ENCODE measurements at places on chromosomes 1 and 21.
A peak's percentile ranks its signal among the peaks of the same experiment; 100 is the strongest.

- no peak for DNase-seq
Measured at GRCh38 chr1:210620867-210621488, 292.3 kb downstream of the HHAT start.

GRCh38 chr1:30745156-30745833, 12.3 kb downstream of the LAPTM5 start:
- DNase-seq = no peak

DNA sequence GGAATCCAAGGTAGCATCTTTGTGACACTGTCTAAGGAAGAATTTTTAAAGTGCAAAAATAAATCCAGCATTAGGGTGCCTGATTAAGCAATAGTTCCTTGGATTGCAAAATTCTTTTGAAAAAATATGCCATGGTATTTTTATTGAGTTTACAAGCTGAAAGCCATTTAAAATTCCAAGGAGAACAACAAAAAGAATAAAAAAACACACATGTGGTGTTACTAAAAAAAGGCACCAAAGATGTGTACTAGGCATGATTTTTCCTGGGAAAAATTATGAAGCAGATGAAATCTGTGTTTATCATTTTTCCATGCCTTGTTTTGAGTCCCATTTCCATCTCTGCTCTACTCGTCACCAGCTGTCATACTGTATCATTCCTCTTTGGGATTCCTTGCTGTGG, 157.0 kb upstream of the ZNHIT6 start:
- no peak for DNase-seq

- no peak for DNase-seq
Measured at GRCh38 chr21:27526451-27526850, 559.6 kb upstream of the ADAMTS5 start.

DNA sequence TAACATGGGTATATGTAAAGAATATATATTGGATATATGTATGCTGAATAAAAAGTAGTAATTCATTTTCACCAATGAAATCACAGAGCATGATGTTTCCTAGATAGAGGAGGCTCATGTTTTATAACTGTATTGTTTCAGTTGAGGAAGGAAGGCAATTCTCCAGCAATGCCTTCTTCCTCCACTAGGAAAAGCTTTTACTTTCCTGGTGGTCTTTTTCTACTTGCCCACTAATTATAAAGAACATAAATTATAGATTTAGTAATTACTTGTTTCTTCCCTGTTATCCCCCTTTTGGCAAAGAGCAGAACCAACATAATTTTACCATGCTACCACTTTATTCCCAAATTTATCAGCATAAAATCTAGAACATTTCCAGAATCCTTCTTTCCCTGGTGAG, 159.0 kb downstream of the PLA2G4A start:
- DNase-seq = no peak

DNA sequence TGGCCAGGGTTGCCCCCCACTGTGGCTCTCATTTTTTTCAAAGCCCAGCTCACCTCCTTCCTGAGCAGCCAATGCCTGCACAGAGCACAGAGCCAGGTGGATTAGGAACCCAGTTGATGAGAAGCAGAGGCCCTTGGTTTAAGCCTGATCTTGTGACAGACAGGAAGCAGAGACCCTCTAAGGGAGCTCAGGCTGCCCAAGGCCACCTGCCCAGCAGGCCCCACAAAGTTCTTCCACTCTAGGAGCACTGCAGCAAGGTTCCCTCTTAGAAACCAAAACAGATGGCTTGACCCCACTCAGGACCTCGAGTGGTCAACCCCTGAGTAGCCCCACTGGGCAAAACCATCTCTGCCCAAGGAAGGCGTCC, 25.5 kb upstream of the PRSS38 start:
- peak; percentile 60 for DNase-seq

GRCh38 chr1:216665856-216666255, 57.4 kb downstream of the ESRRG start:
- no peak for DNase-seq

- DNase-seq = no peak
Measured at GRCh38 chr1:234188454-234188792, 184.8 kb upstream of the COA6 start.

DNA sequence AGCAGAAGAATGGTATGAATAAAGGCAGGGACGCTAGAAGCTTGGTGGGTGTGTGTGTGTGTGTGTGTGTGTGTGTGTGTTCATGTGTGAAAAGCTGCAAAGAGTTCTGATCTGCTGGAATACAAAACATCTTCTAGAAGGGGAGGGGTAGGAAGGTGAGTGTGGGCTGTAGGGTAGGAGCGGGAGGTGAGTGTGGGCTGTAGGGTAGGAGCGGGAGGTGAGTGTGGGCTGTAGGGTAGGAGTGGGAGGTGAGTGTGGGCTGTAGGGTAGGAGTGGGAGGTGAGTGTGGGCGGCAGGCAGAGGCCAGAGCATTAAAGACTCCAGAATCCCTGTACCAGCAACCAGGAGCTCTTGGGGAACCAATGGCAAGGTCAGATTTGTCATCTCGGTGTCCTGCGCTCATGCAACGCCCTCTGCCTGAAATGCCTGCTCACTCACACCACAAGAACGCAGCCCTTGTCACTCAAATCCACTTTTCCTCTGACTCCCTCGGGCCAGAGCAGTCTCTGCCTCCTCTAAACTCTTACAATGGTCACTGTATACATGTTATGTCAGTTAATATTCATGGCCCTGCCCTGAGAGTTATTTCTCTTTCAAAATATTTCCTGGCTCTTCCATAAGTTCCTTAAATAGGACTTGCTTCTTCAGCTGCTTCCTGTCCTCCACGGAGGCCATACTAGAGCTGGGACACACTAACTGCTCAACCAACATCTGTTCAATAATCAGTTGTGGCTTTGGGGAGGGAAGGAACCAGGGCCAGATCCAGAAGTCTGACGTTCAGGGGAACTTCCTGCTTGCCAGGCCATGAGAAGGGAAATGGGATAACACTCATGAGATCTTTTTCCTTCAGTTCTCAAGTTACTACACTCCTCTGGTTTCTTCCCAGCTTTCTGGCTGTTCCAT, 53.6 kb upstream of the ZNF644 start:
- no peak for DNase-seq

DNA sequence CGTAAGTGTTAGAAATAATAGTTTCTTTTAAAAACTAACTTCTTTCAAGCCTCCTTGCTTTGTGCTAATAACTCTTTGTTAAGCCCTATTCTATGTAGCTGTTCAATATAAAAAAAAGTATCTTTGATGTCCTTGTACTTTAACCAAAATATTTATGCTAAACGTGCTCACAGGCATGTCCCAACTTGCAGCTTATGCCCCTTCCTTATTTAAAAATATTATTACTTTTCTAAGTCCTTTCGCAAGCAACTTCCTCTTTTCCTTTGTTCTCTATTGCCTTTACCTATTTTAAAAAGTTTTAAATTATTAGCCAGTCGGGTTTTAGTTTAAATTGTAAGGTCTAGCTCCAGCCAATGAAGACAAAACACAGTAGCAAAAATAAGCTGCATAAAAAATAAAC, 43.4 kb upstream of the NBPF3 start:
- no peak for DNase-seq

DNA sequence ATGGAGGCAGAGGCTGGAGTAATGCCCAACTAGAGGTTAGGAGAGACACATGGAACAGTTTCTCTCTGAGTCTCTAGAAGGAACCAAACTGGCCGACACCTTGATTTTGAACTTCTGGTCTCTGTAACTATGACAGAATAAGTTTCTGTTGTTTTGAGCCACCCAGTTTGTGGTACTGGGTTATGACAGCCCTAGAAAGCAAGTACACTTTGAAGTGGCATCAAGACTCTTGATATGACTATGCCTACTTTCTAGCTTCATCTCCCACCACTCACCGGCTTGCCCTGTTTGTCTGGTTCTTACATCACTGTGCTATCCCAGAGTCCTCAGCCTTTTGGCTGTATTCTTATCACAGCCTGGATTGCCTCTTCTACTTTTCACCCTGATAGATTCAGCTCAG, 230.3 kb upstream of the USP24 start:
- no peak for DNase-seq

- DNase-seq = no peak
Measured at GRCh38 chr1:67578397-67579020, 106.5 kb upstream of the GADD45A start.

DNA sequence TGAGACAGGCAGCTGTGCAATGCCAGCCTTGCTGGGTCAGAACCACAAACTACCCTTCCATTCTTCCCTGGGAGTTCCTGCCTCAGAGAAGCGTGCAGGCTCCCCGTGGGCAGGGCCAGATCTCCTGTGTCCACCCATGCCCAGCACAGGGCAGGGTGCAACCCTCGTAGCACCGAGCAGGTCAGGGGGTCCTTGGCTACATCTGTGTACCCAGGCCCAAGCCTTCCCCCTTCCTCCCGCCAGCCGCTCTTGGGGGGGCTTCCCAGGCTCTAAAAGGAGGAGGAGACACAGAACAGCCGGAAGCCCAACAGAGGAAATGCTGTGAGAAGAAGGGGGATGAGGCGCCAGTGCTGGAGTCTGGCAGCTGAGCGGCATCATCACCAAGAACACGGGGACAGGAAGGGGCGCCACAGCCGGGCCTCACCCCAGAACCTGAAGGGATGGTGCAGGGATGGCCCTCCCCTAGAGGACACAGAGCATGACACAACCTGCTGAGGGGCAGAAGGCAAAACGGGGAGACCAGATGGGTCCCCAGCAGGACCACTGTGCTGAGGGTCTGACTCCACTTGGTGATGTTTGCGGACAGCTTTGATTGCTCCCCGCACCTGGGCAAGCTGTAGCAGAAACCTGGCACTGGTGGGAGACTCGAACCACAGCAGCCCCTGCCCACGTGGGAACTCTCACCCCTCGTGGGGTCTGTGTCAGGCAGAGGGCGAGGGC, 233.2 kb downstream of the NPHP4 start:
- no peak for DNase-seq

- DNase-seq = no peak
Measured at GRCh38 chr1:10022656-10023055, 10.1 kb upstream of the UBE4B start.

DNA sequence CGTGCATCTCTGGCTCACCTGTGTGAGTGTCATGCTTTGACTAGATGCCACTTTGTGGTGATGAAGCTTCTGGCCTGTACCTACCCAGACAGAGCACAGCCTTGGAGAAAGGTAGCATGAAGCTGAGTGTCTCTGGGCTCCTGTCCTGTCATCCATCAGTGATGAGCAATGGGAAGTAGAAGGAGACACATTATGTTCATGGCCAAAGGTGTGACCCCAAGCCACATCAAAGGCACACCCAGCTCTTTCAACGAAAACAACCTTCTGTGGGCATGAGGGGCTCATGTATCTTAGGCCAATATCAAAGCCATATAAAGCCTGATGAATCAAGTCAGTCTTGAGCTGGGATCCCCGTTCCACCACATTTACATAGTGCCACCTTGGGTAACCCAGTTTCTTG, 1.0 kb upstream of the CLIC6 start:
- no peak for DNase-seq

- no peak for DNase-seq
Measured at GRCh38 chr1:209625791-209626285, 26.4 kb downstream of the LAMB3 start.

All from ascending aorta (tissue), 2 donors.